ENCODE measurements at places on chromosomes 2 and 18. TPM values are rescaled to one million over a fixed set of nuclear protein-coding genes. Genes with fewer than 3 reads are reported as not detected.

DNAJC5G gene
- total RNA-seq: not detected

MAL gene
- 2.2 TPM for total RNA-seq

PRKAG3 gene
- total RNA-seq: not detected

NPAS2 gene
- 0.53 TPM for total RNA-seq

CAPN13 gene
- not detected for total RNA-seq

ELOA2 gene
- total RNA-seq: not detected

BOLL gene
- total RNA-seq: not detected

AQP12A gene
- total RNA-seq: not detected

DNA sequence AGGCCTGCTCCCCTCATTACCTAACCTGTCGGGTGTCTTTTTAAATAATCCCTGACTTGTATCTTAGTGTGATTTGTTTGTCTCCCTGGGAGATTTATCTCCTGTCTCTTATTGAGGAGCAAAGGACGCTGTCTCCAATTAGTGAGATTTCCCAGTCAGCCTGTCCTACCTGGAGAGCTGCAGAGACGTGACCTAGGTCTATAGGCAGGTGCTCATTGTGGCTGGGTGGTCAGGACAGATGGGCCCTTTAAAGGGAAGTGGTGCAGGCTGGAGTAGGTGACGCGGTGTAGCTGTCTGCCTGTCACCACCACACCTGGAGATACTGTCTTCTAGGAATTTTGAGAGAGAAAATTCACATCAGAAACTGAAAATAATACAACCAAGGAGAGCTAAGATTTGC lies 28.0 kb downstream of the PLB1 start:
- DNase-seq: no peak

- no peak for DNase-seq
These were observed 138.4 kb upstream of the CCDC68 start for GRCh38 chr18:55097456-55098170.

GRCh38 chr2:100262555-100263320 lies 59.6 kb downstream of the LONRF2 start:
- DNase-seq: no peak

- no peak for DNase-seq
These were observed 64.2 kb upstream of the LMAN1 start for GRCh38 chr18:59423259-59423658.

- DNase-seq: no peak
These were observed 172.3 kb downstream of the SMAD7 start for GRCh38 chr18:48778344-48779011.

DNA sequence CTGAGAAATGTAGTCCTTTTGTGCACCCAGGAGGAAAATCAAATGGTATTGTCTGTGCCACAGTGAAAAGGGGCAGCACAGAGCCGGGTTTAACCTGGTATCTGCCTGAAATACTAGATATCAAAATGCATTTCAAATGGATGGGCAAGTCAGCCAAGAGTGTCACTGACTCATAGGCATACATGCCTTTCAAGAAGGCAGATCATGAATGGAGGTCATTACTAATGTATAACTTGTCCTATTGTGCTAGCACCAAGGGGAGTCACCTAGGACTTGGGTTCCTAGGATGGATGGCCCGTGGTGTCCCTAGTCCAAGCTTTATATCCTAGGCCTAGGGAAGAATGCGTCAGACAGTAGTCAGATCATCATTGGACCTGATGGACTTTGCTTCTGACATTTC lies 49.9 kb downstream of the TCF7L1 start:
- DNase-seq: peak; percentile 18

DNA sequence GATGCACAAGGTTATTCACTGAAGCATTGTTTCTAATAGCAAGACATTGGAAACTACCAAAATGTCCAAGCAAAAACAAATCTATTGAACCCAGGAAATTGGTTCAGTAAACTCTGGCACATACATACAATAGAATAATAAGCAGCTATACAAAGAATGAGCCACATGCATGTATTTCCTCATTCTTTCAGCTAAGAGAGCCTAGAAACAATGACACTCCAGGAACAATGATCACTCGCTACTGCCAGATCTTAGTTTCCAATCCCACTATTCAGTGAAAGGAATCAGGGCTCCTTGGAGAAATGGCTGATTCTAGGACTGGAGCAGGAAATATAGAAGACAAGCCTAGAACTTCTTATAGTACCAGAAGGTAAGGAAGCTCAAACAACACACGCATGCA lies 221.9 kb upstream of the AGAP1 start:
- no peak for DNase-seq

- no peak for DNase-seq
These were observed 79.4 kb downstream of the KCTD1 start for GRCh38 chr18:26468931-26469340.

GRCh38 chr2:207617011-207617671 lies 8.1 kb downstream of the METTL21A start:
- no peak for DNase-seq

DNA sequence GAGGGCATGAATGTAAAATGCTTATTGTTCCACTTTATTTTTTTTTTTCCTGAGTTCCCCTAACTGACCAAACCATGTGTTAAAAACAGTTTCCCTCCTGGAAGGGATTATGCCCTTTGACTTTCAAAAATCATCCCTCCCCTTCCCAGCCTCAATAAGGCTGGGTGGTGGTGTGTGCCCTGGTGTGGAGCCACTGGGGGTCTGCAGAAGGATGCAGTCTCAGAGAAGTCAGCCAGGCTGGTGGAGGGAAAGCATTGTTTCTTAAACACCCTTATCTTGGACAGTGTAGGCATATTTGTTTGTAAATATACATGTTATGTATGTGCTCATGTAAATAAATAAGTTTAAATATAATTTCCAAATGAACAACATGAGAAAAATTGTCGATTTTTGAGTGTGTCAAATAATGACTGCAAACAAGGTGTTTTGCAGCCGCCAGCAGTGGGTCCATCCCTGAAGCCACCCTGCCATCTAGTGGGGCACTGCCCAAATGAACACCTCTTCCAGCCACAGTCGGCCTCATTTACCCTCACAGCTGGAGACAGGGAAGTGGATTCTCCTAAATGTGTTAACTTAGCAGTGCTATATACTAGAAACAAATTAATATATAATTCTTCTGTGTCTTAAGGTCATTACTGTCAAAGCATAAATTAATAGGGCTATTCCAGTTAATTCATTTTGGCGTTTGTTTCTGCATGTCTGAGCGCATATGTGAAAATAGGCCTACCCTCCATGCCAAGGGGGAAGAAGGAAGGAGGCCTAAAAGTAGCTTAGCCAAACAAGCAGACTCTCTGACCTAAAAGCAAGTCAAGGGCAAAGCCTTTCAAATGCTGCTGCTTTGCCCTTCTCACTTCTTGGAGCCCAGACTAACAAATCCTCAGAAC lies 209.6 kb upstream of the PIK3C3 start:
- DNase-seq: no peak

GRCh38 chr2:150258781-150259307 lies 228.6 kb downstream of the RND3 start:
- DNase-seq: no peak

DNA sequence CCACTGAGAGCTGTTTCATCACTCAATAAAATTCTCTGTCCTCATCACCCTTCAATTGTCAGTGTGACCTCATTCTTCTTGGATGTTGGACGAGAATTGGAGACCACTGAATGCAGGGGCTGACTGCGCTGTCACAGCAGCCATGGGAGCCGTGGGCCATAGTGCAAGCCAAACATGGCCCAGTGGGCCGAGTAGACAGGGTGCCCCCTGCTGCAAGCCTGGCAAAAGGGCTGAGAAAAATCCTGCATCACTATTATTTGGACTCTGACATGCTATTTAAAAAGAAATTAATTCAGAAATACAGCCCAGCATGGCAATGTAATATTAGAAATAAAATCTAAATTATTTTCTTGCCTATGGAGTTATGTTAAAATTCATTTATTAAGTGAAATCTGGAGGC lies 67.8 kb upstream of the FAM98A start:
- no peak for DNase-seq

- DNase-seq: no peak
These were observed 7.0 kb upstream of the ZNF407 start for GRCh38 chr18:74590671-74591070.

DNA sequence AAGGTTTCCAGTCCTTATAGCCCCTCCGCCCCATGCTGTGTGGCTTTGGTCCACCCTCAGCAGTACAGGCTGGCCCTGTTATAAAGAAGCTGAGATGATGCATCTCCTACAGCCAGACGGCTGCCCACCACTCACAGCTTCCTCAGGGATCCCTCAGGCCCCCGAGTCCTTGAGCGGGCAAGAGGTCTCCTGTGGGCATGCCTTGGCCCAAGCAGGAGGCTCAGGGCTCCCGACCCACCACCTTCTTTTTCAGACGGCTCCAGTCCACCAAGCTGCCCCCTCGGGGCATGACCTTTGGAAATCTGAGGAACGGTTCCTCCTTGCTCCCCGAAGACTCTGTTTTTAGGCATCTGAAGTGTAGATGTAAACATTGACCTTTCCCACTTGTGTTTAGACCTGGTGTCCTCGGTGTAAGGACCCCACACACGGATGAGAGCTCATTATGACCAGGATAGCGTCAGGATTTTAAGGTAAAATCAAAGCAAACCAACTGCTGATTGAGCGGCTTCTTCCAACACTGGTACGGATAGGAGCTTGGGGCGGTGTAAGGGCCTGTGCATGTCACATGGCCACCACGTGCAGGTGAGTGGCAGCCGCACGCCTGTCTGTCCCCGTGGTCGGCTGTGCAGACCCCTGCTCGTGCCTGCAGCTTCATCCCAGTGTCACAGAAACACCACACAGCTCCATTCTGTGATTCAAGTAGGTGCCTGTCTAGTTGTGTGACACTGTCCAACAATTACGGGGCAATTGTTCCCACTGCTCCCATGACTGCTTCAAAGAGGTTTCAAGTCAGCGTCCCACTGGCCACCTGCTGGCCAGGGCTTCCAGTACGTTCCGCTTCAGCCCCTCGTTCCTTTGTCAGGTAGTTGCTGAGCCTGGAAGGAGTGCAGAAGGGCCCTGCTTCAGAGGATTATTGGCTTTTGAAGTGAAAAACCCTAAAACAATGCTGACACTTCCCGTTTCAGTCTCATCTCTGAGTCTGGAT lies 74.7 kb downstream of the NDUFA10 start:
- no peak for DNase-seq

DNA sequence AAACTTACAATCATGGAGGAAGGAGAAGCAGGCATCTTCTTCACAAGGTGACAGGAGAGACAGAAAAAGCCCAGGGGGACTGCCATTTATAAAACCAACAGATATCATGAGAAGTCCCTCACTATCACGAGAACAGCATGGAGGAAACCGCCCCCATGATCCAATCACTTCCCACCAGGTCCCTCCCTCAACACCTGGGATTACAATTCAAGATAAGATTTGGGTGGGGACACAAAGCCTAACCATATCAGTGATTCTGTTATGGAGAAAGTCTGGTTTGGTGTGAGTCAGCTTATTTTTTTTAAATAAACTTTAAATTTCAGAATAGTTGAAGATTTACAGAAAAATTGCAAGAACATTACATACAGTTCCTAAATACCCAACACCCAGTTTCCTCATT lies 84.7 kb upstream of the SP3 start:
- no peak for DNase-seq

- DNase-seq: no peak
These were observed 69.3 kb downstream of the KCNG2 start for GRCh38 chr18:79866889-79867574.

All from natural killer cell treated with Interleukin-12 subunit alpha and Interleukin-12 subunit beta and Interleukin-15 and Interleukin-18, amount 100 ng/mL, for 72 hours (primary cell).